Thoracic aorta (tissue), 2 donors: ENCODE measurements at places on chromosomes 6 and 20.

DNA sequence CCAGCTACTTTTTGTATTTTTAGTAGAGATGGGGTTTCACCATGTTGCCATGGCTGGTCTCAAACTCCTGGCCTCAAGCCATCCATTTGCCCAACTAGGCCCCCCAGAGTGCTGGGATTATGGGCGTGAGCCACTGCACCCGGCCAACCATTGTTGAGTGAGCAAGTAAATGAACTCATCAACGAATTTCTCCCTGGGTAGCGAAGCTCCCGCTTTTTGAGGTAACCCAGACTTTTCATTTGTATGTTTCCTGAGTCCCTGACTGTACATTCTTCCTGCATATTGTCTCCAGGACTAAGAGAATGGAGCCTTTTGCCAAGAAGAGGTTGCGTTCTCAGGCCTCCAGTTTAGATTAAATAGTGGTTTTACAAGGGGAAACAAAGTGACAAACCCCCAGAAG lies 36.4 kb downstream of the RIPOR3 start:
- no peak for DNase-seq

DNA sequence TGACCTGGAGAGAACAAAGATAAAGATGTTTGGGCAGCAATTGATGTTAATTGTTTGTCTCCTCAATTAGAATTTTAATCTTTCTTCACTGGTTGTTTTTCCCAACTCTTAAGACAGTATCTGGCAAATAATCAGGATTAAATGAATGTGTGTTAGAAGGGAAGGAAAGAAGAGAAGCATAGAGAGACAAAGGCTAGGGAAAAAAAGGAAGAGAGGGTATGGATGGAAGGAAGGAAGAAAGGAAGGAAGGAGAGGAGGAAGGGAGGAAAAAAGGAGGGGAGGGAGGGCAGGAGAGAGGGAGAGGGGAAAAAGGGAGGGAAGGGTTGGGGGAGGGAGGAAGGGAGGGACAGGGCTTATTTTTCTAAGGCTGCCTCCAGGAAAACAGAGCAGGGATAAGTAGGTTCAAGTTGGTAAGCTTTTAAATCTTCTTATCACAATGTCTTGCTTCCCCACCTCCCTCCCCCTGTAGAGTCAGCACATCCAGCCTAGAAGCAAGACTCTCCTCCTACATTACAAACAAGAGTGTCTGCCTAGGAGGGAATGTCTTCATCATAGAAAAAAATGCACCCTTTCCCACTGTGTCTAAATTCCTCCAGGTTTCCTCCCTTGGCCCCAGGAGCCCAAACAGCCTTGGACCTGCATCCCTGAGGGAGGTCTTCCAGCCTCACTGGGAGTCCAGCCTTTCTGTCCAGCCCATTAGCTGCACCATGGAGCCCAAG lies 447.8 kb upstream of the JARID2 start:
- no peak for DNase-seq

DNA sequence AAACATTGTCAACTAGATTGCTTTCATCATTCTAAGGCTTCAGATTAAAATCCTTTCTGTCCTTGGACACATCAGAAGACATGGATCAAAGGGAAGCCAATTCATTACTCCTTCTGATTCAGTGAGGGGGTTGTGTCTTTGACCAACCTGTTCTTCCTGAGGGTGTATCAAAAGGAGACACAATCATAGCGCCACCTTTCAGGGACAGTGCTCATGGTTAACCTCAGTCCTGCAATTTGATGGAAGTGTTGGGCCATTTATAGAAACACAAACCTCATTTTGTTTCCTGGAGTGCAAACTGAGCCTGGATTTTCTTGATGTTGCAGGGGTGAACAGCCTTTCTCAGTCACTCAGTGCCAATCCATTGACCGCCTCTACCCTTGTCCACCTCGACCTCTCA lies 163.9 kb upstream of the SCGN start:
- no peak for DNase-seq

DNA sequence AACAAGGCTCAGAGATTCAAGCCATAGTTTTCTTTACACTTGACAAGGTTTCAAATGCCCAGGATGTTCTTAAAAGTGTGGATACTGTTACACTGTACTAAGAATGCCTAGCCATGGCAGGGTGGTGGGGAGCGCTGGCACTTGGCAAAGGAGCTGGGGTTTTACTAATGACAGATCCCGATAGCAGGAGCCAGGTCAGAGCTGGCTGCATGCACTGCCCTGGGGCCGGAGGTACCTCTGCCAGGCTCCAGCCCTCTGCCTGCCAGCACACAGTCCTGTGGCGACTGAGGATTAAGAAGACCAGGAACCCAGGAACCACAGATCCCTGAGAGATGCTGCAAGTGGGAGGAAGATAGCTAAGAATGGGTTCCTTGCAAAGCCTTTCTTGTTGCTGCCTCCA lies 260.3 kb downstream of the ALDH8A1 start:
- no peak for DNase-seq
